Stimulated activated CD4-positive, alpha-beta T cell treated with anti-CD3 and anti-CD28 coated beads, Interleukin-2, amount 100 ng/mL, for 24 hours (primary cell): ENCODE measurements at places on chromosomes 5 and 9.

GRCh38 chr5:90956511-90957097, 398.0 kb downstream of the ADGRV1 start:
- DNase-seq, result no peak

DNA sequence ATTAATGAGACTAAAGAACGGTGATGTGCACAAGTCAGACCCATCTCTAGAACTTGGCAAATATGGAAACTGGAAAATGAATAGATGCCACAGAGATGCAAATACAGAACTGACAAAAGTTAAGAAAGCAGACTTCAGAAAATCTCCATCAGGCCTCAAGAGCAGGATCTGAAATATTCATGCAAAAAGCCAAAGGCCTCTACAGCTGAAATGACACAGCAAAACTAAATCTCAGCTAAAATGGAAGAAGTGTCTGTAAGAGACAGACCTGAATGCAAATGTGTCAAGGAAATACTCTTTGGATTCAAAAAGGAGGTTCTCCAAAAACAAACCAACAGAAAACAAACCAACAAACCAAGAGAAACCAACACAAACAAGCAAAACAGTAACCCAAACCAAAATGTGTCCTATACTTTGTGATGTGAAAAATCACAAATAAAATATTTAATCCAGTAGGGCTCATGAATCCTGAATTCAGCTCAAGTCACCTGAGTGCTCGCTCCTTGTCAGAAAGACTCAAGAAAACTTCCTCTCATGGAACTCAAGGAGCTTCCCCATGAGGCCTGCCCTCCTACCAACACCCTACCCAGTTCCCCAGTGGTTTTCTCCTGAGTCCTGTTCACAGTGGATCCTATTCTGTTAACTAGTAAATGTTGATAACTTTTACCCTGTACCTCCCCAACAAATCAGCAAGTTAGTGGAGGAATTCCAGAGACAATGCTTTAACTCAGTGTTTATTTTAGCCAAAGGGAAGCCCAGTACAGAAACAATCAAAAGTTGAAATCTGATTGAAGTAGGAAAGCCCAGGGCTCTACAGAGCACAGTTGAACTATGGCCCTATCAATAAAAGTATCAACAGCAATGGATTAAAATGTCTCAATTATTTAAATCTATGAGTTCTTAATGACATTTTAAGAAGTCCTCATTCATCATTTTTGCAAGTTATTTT, 14.6 kb downstream of the MRPS27 start:
- no peak for DNase-seq

DNA sequence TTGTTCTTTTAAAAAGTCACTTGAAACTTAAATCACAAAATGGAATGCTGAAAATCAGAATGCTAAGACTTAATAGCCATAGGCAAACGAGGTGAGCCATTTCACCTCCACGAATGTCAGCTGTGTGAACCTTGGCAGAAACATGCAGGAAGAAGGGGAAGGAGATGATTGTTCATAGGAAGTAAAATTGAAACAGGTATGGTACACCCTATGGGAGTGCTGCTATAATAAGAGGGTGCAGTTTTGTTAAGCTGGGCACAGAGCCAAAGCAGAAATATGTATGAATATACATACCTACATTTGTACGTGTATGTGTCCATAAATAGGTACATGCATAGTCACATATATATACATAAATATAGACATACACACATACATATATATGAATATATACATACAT, 51.0 kb upstream of the SPINK5 start:
- no peak for DNase-seq

GRCh38 chr9:93701494-93702218, 125.3 kb downstream of the PHF2 start:
- no peak for DNase-seq

DNA sequence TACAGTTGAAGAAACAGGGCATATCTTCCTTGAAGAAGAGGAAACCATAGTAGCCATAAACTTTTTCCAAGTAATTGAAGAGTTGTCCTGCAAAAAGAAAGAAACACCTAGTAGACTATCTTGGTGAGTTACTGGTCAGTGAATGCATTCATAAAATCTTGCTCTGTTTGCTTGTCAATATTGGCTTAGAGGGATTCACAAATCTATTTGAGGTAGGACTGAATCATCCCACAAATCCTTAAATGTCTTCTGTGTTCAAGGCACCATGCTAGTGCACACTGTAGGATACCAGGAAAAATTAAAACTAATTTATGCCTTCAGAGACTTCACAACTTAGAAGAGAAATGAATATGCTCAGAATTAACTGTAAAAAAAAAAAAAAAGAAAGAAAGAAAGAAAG, 57.6 kb downstream of the GRAMD2B start:
- no peak for DNase-seq

DNA sequence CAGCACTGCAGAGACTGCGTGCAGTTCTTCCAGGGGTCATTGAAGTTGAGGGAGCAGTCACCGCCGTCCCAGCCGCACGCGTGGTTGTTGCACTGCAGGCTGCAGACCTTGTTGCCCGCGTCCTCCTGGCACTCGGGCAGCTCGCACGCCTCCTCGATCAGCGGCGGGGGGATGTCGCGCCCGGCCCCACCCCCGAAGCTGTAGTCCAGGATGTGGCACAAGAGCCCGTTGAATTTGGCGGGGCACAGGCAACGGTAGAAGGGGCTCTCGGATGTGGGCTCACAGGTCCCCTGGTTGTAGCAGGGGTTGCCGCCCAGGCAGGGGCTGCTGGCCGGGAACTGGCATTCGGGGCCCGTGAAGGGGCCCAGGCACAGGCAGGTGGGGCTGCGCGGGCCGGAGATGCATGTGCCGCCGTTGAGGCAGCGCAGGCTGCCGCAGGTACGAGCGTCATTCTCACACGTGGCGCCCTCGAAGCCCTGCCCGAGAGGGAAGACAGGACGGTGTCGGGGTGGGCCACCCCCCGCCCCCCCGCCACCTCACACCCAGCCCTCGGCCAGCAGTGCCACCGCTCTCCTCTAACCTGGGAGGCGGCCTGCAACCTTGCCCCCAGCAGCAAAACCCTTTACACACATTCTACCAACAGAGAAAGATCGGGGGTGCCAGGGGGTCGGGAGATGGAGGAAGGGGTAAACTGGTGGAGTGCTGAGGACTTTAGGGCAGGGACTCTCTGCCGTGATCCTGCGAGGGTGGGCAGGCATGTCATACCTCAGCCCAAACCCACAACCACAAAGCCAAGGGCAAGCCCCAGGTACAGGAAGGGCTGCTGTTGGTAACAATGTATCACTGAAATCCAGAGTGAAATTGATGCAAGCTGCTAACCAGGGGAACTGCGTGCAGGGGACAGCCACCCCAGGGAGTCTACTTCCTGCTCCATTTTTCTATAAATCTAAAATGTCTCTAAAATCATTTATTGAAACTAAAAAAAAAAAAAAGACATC, 22.9 kb upstream of the SEC16A start:
- no peak for DNase-seq

- DNase-seq, result no peak
Observed at GRCh38 chr5:2776337-2777302, 25.1 kb upstream of the IRX2 start.
